ENCODE measurements at places on chromosomes 4 and X.
A peak's percentile ranks its signal among the peaks of the same experiment; 100 is the strongest.

GRCh38 chr4:121070696-121071639, 1.4 kb downstream of the NDNF start:
- no peak for DNase-seq

DNA sequence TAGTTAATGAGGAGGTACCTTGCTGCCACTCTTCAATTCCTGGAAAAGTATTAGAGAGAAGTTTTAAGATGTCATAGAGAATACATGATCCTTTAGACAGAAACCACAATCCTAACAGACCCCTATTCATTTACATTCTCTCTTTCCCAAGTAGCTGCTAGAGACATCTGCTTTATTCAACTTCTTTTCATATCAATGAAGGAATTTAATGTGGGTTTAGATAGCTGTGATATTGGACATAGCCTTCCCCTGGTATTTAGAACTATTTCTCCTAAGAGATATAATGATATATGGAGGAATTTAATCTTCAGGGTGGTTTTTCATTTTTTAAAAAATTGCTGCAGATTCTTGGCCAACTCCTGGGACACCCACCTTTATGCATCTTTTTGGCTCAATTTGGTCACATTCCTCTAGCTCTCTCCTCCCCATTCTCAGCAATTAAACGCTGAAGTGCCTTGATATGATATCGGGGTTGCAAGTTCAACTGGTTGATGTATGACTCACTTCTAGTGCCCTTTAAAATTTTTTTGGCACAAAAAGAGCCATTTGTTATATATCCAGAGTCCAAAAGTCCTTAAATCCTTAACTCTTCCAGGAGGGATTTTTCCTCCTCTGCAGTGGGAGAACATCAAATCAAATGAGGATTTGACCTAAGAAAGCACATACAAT, 57.6 kb downstream of the DOCK11 start:
- DNase-seq = no peak

DNA sequence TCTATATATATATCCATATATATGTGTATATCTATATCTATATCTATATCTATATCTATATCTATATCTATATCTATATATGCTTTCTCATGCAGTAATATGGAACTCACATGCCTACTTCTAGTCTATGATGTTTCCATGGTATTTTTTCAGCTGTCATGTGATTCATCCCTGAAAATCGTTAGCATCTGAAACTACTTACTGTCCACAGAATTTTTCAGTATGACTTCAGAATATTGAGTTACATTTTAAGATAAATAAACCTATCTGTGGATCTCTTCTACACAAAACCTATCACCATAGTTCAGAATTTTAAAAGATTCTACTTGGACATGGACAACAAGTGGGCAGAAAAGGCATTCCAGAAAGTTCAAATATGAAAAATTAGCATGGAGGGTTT, 855.1 kb upstream of the INTU start:
- DNase-seq = no peak

DNA sequence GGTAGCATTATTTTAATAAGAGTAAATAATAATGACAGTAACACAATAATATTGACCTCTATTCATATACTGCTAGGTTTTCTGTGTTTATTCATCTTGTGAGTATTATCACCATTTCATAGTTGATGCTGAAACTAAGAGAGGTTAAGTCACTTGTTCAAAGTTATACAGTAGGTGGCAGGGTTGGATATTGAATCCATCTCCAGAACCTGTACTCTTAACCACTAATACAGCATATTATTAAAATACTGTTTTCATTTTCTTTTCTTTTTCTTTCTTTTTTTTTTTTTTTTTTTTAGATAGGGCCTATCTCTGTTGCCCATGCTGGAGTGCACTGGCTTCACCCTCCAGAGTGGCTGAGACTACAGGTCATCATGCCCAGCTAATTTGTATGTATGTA, 7.1 kb upstream of the ELF2 start:
- DNase-seq = no peak

DNA sequence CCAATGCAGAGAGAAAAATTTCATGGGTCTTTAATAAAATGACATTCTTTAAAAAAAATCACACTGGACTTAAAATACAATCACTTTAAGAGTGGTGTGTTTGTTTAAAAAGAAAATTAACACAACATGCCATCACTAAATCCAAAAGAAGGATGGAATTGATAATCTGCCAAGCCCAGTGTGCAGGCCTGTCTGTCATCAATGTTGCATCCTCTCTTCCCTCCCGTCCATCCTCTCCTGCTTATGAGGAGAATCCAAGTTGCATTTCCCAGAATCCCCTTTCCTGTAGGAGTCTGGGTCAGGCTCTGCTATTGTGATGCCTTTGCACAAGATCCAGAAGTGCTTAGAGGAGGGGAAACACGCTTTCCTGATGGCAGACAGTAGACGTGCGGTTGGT, 169.4 kb downstream of the MID1 start:
- DNase-seq = no peak

GRCh38 chr4:186725469-186726425, 2.1 kb upstream of the FAT1 start:
- DNase-seq = no peak

DNA sequence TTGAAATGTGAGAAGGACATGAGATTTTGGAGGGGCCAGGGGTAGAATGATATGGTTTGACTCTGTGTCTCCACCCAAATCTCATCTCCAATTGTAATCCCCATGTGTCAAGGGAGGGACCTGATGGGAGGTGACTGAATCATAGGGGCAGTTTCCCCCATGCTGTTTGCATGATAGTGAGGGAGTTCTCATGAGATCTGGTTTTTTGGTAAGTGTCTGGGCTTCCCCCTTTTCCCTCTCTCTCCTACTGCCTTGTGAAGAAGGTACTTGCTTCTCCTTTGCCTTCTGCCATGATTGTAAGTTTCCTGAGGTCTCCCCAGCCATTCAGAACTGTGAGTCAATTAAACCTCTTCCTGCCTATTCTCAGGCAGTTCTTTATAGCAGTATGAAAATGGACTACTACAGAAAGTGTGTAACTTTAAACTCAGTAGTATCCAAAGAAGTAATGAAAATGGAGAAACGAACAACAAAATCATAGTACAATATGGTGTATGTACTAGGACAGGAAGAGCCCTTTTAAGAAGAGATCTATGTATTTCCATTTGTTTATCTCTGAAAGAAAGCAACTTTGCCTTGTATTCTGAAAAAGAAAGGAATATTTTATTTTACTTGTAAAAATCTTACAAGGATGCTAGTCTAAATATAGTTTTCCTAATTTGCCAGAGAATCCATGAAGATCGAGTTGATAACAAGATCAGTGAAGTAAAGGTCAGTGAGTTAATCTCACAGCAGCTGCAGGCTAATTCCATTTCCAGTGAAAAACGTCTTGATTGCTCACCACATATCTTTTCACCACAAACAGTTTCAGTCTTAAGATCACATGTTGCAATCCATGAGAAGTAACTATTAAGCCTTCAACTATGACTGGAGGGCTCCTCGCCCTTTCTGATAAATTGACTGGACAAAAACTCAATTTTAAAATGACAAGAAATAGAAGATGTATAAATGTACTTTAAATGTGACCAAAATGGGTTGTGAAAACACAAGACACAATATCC, 20.5 kb downstream of the PKD2 start:
- no peak for DNase-seq

- DNase-seq = no peak
Observed at GRCh38 chr4:181958446-181958845, 284.8 kb upstream of the TENM3 start.

- DNase-seq = no peak
Observed at GRCh38 chr4:107210450-107211239, 174.5 kb upstream of the DKK2 start.

DNA sequence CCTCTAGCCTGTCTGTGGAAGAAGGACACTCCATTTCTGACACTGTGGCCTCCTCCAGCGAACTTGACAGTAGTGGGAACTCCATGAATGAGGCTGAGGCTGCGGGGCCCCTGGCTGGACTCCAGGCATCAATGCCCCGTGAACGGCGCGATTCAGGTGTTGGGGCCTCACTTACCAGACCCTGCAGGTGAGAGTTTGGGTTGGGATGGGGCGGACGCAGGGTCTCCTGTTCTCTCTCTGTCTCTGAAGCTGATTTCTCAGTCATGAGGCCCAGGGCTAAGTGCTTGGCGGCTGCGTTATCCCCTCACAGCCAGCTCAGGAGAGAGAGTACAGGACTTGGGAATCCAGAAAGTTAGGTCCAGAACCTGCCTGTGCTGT, 71.0 kb downstream of the STARD8 start:
- DNase-seq = no peak

DNA sequence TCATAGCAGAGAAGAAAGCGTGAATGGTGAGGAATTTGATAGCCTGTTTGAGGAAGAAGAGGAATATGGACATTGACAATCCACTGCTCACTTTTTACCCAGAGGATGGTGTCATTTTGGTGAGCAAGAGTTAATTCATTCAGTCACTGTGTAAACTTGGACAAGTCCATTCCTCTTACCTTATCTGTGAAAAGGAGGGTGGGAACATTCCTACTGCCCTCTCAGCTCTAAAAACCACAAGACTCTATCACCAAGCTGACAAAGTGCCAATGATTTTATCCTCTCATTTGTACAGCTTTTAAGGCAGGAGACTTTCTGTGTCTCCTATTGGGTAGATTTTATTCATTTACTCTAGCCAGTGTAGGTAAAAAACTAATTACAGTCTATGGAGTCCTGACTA, 103.8 kb downstream of the LUZP4 start:
- DNase-seq = no peak

GRCh38 chr4:98248934-98249333, 12.2 kb upstream of the RAP1GDS1 start:
- DNase-seq = no peak

DNA sequence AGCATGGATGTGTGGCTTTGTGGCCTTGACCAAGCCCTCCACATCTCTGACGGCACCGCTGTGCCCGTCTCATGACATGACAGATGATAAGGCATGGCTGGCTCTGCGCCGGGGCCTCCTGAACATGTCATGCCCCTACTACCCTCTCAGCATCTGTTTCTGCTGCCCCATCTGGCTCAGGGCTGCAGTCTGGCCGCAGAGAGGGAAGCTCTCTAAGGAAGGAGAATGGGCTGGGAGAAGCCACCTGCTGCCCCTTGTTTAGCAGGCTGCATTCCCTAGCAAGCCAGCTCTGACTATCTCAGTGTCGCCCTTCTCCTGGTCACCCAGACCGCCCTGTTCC, 7.2 kb downstream of the ZNF185 start:
- no peak for DNase-seq

- DNase-seq = no peak
Observed at GRCh38 chrX:113260474-113260873, 419.8 kb upstream of the AMOT start.

DNA sequence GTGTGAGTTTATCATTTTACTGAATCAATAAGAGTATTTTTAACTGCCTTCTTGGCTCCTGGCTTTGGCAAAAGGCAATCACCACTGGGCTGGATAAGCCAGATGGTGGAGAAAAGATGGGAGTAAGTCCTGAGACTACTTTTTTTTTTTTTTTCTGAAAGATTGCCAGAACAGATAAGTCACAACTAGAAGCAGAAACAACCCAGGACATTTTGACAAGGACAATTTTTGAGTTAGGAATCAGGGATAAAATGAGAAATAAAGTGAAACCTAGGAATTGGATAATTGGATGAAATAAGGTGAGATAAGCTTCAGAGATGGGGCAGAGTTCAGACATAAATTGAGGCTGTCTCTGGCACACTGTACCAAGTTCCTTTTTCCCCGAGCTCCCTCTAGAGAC, 471.0 kb downstream of the KLHL13 start:
- DNase-seq = no peak

GRCh38 chr4:122219356-122219755, 67.2 kb downstream of the BLTP1 start:
- no peak for DNase-seq

DNA sequence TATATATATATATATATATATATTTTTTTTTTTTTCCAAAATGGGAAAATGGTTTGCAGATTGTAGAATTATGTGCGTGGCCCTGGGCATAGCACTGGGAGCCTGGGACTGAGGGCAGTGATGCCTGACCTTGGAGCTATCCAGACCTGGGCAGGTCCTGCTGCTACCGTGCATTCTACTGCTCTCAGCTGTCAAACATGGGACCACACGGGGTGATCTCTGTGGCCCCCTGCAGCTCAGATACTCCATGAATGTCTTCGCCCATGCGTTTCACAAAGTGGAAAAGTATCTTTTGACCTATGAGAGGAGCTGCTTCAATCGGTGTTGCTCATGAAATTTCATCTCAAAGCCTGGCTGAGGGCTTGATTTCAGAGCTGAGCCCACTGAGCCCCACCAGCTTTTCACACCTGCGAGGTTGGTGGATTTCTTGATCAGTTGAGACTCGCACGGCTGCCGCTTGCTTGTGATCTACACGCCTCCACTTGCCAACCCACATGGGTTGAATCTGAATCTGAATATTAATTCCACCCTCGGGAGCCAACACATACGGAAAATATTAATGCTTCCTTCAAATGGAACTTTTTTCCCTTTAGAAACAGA, 35.7 kb downstream of the ING2 start:
- no peak for DNase-seq

DNA sequence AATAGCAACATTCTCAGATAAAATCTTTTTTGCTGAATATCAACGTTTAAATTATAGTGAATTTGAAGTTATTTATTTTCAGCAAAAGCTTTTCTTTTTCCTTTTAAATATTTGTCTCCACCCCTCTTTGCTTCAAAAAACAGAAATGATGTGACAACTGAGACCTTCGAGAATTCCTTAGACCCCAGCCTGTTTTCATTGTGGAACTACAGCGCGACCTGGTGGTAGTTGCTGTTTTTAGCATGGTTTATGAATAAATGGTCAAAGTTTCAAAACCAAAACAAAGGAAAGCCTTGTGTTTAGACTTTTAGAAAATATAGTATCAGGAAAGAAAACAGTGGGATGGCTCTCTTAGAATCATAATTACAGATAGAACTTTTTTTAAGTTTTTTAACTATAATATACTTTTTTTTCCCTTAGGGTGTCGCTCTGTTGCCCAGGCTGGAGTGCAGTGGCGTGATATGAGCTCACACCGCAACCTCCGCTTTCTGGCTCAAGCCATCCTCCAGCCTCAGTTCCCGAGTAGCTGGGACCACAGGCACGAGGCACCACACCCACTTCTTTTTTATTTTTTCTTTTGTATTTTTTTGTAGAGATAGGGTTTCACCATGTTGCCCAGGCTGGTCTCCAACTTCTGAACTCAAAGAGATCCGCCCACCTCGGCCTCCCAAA, 26.8 kb upstream of the TMEM184C start:
- DNase-seq = peak; percentile 36

- peak; percentile 27 for DNase-seq
Observed at GRCh38 chrX:119118780-119119395, 8.7 kb downstream of the KIAA1210 start.

- DNase-seq = no peak
Observed at GRCh38 chr4:55398966-55399365, 3.2 kb downstream of the TMEM165 start.

All from naive thymus-derived CD8-positive, alpha-beta T cell (primary cell).